ENCODE measurements at places on chromosomes 4 and X.

DNA sequence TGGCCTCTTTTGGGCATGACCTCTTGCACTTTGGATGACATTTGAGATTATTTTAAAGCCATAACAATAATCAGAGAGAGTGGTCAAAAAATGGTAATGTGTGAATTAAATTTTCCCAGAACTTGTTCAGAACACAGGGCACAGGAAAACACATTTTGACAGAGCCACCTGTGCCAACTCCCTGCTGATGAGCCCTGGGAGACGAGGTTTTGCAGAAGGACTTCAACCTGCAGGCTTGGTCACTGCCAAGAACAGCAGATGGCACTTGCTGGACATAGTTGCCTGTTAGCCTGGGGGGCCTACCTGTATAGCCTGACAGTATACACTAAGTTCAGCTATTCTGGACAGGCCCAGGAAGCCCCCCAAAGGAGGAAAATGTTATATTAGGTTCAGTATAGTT is 277.8 kb upstream of the EMCN start:
- DNase-seq, result no peak

DNA sequence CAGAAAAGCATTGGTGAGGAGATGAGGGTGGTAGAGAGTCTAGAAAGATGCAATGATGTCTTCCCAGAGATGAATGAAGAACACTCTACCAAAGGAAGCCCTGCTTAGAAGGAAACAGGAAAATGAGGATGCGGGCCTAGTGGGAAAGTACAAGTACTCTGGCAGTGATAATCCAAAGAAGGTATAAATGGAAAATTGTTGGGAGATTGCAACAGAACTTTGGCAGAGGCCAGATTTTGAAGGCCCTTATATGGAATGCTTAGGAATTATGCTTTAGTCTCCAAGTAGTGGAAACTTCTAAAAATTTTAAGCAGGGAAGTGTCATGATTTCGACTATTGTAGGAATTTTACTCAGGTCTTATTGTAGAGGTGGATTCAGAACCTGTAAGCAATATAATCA is 11.0 kb downstream of the ARSJ start:
- DNase-seq, result no peak

- DNase-seq, result no peak
Observed at GRCh38 chrX:11666164-11666563, 444 bp upstream of the ARHGAP6 start.

DNA sequence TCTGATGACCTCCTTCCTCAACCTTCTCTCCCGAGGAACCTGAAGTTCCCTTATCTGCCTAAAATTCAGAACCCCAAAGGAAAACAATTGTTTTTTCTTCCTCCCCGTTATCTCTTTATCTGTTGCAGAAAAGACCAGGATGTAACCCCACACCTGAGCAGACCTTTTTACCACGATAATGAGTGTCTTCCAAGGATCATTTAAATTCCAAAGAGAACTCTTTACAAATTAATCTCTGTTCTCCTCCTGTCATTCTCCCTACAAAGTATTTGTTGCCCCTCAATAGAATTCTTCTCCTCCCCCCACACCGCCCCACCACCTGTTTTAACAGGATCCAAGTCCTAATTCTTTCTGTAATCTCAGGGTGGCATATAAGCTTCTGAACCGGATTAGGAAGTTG is 78.5 kb upstream of the NLGN4X start:
- no peak for DNase-seq

GRCh38 chrX:110665223-110666002 is 130.2 kb downstream of the CHRDL1 start:
- DNase-seq, result no peak

DNA sequence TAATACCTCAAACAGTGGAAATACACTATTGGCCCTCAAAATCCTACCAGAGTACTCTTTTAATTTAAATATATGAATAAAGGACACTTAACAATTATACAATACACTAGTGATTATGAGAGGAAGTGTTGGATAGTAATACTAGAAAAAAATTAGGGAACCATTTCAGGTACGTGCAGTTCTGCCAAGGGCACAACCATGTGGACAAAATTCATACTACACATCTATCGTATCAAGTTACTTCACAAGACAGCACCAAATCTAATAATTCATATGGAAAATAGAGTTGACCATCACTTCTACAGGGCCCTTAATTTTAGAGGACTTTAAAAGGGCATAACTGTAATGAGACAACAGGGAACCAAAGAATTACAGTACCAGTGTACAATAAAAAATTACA is 69.2 kb upstream of the ZCCHC13 start:
- no peak for DNase-seq

DNA sequence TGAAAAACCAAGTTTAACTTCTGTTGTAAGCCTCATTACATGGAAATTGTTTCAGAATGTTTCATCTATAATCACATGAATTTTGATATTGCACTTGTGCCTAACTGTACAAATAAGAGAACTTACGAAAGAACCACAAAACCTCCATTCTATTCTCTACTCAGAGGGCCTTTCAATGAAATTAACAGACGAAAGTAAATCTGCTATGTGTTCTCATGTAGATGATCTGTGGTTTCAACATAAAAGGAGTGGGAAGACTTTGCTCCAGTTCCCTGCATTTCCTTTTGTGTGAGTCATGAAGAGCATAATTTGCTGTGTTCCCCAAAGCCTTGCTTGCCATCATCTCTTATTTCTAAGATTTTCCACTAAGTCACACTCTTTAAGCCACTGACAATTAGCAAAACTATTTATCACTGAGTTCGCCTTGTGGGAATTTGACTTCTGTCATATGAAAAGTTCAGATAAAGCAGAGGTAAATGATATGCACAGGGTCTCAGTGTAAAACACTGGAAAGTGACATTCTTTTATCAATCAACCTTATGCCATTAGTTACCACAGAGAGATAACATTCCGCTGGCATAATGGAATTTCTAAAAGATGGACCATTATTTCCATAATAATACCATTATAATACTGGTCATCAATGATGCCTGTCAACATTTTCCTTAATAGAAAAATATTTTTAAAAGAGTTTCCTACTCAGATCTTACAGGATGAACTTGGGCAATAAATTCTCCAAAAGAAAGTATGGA is 329.8 kb downstream of the NR3C2 start:
- no peak for DNase-seq

GRCh38 chrX:112058255-112058654 is 24.3 kb downstream of the TRPC5 start:
- DNase-seq, result no peak

GRCh38 chr4:111984169-111984819 is 161.0 kb upstream of the FAM241A start:
- no peak for DNase-seq

DNA sequence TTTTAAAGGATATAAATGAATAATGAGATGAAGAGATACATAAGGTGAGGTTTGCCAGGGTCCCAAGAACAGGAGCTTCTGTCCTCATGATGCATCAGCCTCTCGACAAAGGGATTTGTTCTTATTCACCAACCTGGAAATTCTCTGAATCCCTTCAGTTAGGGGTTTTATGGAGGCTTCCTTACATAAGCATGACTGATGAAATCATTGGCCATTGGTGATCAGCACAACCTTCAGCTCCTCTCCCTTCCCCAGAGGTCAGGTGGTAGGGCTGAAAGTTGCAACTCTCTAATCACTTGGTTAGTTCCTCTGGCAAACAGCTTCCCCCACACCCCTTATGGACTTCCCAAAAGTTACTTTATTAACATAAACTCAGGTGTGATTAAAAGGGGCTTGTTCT is 222.0 kb downstream of the SPRY1 start:
- no peak for DNase-seq

GRCh38 chrX:26783512-26784225 is 567.7 kb downstream of the MAGEB5 start:
- DNase-seq, result no peak

GRCh38 chr4:107578321-107578720 is 141.7 kb downstream of the PAPSS1 start:
- DNase-seq, result no peak

DNA sequence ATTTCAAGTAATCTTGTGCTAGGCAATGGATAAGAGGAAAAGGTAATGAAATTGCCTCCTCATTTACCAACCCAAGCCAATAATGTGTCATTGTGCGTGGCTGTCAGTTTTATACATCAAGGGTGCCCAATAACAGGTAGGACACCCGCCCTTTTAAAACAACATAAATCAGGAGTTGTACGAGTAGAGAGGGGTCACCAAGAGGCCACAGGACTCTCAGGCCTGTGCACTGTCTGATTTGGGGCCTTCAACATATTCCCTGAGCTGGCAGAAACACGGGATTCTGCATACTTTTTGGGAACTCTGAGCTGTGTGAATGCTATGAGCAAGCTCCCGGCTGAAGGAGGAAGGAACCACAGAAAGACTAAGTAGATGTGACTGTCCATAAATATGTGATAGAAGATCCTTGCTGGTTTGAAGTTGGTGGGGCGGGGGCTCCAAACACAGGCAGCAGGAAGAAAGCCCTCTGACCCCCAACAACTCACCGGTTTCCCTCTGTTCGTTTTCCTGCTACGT is 82.7 kb upstream of the MAML3 start:
- DNase-seq, result no peak

DNA sequence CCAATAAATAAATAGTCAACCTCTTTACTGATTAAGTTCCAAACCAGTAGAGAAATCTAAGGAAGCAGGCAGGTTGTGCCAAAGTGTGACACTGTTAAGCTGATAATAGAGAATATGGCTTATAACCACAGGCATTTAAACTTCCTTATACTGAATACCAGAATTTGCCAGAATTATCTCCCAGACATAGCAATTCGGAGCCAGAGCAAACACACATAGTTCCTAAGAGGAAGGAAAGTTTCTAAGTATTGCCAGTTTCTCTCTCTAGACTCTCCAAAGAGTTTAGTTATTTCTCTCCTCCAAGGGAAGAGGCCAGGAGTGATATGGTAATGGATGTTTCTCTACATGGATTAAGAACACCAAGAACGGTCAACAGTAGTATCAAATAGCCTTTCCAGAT is 191.7 kb upstream of the CPEB2 start:
- DNase-seq, result no peak

- peak; percentile 97 for DNase-seq
Observed at GRCh38 chr4:189940178-189941004, at the start of gene FRG1. Gene FRG1 (plus strand): TSS chr4:189940872. CDS start chr4:189941010, 138 bp downstream.

DNA sequence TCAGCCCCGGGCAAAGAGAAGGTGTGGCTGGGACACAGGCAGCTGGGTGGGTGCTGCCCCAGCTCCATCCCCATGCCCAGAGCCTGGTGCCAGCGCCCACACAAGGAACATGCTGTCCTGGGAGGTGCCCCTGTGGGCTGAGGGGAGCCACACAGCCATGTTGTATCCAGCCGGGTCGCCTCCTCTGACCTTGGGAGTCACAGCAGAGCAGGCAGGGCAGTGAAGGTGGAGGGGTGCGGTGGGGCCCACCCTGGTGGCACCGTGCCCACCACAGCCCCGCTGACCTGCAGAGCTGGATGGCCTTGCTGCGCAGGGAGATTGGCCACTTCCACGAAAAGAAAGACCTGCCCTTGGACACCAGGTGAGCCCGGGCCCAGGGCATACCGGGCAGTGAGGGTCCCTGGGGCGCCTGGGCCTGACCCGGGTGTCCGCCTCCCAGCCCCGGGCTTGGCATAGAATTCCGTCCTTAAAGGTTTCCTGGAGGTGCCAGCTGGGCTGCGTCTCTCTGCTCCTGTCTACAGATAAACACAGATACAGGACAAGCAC is 18.7 kb upstream of the ADD1 start:
- DNase-seq, result no peak

DNA sequence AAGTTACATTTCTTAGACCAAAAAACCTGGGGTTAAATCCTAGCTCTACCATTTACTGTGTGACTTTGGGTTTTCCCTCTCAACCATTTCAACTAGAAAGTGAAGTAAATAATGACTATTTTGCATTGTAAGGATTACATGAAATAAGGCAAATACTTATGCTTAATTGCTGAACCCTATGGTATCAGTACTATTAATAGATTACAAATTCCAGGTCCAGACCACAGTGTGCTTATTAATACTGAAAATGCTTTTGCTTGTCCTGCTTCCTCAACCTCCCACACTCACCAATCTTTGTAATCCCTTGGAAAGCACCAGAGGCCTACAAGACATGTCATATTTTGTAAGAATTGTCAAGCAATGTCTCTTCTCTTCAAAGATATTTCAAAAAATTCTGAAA is 456.5 kb downstream of the SPOCK3 start:
- no peak for DNase-seq

DNA sequence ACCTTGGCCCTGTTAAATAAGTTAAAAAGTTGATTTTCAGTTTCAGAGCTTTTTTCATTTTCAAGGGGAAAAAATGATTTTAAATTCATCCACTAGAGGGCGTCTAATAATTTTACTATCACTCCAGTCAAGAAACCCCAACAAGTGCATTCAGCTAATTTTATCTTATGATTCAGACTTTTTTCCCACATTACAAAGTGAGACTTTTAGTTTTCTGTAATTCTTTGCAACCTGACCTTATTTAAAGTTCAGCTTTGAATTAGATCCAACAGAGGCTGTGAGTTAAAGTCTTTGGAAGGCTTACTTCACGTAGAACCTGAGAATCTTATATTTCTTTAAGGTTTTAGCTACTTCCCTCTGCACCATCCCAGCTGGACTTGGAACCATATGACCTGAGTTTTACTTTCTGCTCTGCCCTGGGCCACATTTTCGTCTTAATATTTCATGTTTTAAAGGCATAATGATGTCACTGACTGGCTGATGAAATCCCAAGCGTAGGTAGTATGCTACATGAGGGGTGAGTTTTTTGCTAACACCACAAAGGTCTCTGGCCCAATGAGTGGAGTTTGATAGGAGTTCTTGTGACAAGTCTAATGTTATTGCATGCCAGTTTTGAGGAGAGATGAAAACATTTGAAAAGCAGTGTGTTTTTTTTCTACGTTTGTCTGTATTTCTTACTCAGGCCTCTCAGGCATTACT is 7.2 kb downstream of the GNRHR start:
- no peak for DNase-seq

GRCh38 chrX:139475432-139475831 is 55.1 kb upstream of the F9 start:
- DNase-seq, result no peak

DNA sequence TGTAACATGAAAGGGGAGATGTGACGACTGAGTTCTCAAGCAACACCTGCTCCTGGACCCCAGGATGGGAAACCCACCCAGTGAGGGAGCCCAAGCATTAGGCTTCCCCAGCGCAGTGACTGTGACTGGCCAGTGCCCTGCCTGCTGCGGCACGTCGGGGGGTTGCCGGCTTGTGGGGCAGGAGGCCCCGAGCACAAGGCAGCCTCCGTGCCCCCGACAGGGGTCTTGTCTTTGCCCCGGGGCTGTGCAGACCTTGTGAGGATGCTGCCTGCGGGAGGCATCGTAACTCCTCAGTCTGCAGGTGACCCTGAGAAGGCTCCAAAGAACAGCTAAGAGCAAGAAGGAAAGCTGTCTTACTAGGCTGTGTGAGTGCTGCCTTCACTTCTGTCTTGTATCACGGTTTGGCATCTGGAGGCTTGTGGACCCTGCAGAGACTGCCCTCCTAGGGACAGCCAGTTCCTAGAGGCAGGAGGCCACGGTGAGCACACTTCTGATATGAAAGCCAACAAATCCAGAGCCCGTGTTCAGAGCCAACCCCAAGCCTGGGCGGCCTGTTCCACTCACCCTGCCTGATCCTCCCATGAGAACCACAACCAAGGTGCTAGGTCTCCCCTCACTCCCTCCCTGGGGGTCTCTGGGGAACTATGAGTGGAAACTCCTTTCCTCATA is 47.7 kb downstream of the FGFRL1 start:
- no peak for DNase-seq

GRCh38 chr4:84394386-84394785 is 104.7 kb downstream of the NKX6-1 start:
- no peak for DNase-seq

- DNase-seq, result no peak
Observed at GRCh38 chr4:110201502-110201901, 3.1 kb upstream of the ELOVL6 start.

GRCh38 chrX:17960891-17961290 is 99.8 kb upstream of the RAI2 start:
- DNase-seq, result no peak

- no peak for DNase-seq
Observed at GRCh38 chr4:76585272-76585671, 150.2 kb downstream of the SHROOM3 start.
